ENCODE measurements at places on chromosomes 4 and X.

DNA sequence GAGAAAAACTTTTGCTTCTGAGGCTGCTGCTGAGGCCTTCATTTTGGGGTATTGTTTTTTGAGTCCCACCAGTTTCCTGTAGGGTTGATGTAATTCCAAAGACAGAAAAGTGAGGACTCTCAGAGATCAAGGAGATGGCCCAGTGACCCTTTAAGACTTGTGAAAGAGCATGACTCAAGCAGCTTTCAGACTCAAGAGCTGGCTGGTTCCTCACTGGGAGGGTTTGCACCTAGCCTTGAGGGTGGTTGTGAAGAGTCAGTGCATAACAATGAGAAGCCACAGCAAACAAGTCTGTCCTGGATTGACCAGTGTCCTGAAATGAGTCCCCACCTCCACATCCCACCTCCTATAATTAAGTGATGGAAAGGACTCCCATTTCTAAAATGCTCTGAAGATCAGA, 89.2 kb downstream of the NHS start:
- no peak for DNase-seq

DNA sequence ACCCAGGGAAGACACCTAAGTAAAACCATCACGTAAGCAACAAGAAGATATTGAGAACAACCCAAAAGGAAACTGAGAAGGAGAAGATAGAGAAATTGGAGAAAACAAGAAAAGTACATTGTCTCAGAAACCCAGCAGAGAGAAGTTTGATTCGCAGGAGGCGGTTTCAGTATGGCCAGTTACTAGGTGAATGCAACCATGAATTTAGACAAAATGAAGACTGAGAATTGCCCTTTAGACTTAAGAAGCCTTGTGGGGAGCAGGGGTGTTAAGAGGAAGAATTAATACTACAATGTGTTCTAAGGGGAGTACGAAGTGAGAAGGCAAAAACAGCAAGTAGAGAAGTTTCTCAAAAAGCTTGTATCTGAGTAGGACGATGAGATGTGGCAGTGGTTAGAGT, 229.3 kb upstream of the NEIL3 start:
- DNase-seq, result no peak

DNA sequence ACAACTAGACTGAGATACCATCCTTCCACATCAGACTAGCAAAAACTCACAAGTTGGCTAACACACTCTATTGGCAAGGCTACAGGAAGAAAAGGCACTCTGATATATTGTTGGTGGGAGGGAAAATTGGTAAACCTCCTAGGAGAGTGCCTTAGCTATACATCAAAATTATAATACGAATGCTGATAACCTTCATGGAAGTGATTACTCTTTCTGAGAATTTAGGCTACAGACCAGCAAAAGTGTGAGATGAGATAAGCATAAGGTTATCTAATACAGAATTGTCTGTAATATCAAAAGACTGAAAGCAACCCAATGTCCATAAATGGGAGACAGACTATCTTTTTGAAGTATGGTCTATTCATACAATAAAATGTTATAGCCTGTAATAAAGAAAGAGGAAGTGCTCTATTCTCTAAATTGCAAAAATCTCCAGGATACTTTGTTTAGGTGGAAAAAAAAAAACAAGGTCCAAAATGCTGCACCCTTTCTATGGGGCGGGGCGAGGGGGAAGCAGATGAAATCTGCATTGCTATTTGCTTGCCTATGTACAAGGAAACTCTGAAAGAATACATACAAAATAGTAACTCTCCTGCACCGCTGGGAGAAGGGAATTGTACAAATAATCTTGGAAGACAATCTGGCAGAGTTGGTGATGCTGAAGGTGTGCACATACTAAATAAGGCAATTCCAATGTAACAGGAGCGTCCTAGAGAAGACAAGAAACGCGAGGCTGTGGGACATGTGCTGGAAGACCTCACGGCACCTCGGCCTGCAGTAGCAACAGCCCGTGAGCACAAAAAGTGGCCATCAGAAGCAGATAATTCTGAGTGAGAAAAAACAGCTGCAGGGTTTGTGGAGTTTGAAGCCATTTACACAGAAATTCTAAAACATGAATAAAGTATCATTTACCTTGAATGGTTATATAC, 109.7 kb downstream of the AFAP1 start:
- no peak for DNase-seq

DNA sequence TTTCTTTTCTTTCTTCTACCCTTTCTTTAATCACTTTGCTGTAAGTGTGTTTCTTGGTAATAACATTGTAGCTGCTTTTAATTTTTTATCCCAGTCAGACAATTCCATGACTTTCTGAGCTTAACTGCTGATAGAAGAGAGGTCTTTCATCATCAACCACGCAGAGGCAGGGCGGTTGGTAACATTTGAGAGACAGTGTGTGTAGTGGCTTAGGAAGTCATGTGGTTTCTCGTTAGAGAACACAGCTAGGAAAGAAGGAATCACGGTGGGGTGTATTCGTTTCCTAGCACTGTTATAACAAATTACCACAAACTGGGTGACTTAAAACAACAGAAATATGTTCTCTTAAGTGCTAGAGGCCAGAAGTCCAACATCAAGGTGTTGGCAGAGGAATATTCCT, 11.5 kb downstream of the PRPS2 start:
- DNase-seq, result no peak

- no peak for DNase-seq
Observed at GRCh38 chrX:94401426-94401825, 727.4 kb downstream of the FAM133A start.

All from stimulated activated CD8-positive, alpha-beta memory T cell treated with anti-CD3 and anti-CD28 coated beads, Interleukin-4, amount 100 ng/mL, for 1 hour (primary cell).